ENCODE measurements at places on chromosomes 3 and 15. TPM values are rescaled to one million over a fixed set of nuclear protein-coding genes. Genes with fewer than 3 reads are reported as not detected.
A peak's percentile ranks its signal among the peaks of the same experiment; 100 is the strongest.

GRCh38 chr3:192129586-192129985 is 597.8 kb downstream of the FGF12 start:
- DNase-seq = no peak
- no peak overlapping the region for H3K27ac ChIP-seq
- no peaks in the 10 kb centered on the region for H3K4me1 ChIP-seq
- no peaks in the 10 kb centered on the region for H3K36me3 ChIP-seq
- no peak overlapping the region for H3K4me3 ChIP-seq

GRCh38 chr3:156693166-156693565 is 18.8 kb downstream of the TIPARP start:
- H3K4me3 ChIP-seq = no peak overlapping the region
- peaks cover 40% of the 10 kb centered on the region for H3K36me3 ChIP-seq
- no peaks in the 10 kb centered on the region for H3K27me3 ChIP-seq
- no peak for DNase-seq

GRCh38 chr15:95940431-95940985 is 390.0 kb upstream of the NR2F2 start:
- H3K27me3 ChIP-seq = no peaks in the 10 kb centered on the region
- no peak overlapping the region for H3K4me3 ChIP-seq
- no peaks in the 10 kb centered on the region for H3K36me3 ChIP-seq
- no peak for DNase-seq
- H3K4me1 ChIP-seq = no peaks in the 10 kb centered on the region
- H3K27ac ChIP-seq = no peak overlapping the region

GRCh38 chr15:62391641-62392262 is 226.7 kb upstream of the C2CD4B start:
- H3K36me3 ChIP-seq = no peaks in the 10 kb centered on the region
- no peaks in the 10 kb centered on the region for H3K4me1 ChIP-seq
- peak overlapping the region; percentile 59 for H3K27ac ChIP-seq

- peak overlapping the region; percentile 57 for H3K27ac ChIP-seq
- H3K36me3 ChIP-seq = no peaks in the 10 kb centered on the region
- no peaks in the 10 kb centered on the region for H3K4me1 ChIP-seq
- H3K4me3 ChIP-seq = no peak overlapping the region
- no peak for DNase-seq
Observed at GRCh38 chr3:12956316-12956660, 114.9 kb upstream of the RPL32 start.

GRCh38 chr3:65531499-65531898 is 507.2 kb downstream of the MAGI1 start:
- H3K27ac ChIP-seq = no peak overlapping the region
- H3K27me3 ChIP-seq = no peaks in the 10 kb centered on the region
- no peaks in the 10 kb centered on the region for H3K4me1 ChIP-seq
- H3K4me3 ChIP-seq = no peak overlapping the region
- DNase-seq = no peak

GRCh38 chr3:87196879-87197278 is 30.2 kb upstream of the CHMP2B start:
- H3K36me3 ChIP-seq = no peaks in the 10 kb centered on the region
- H3K27ac ChIP-seq = no peak overlapping the region
- H3K4me1 ChIP-seq = peaks cover 2% of the 10 kb centered on the region
- no peak for DNase-seq

DNA sequence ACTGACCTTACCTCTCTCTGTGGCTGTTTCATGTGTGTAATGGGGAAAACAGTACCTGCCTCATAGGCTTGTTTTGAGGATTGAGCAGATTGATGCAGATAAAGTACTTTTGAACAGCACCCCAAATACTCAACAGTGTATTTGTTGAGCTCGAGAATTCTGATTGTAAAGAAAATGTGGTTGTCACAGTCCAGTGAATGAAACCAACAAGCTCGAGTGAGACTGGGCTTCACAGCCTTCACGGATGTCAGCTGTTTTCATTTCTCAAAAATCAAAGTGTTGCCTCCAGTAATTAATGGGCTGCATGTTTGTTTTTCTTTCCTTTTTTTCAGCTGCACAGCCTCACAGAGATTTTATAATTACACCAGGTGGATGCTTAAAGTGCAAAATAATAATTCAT is 43.7 kb downstream of the PARP15 start:
- DNase-seq = no peak
- no peaks in the 10 kb centered on the region for H3K36me3 ChIP-seq
- H3K27me3 ChIP-seq = no peaks in the 10 kb centered on the region
- H3K27ac ChIP-seq = no peak overlapping the region
- no peak overlapping the region for H3K4me3 ChIP-seq
- no peaks in the 10 kb centered on the region for H3K4me1 ChIP-seq

- H3K4me3 ChIP-seq = no peak overlapping the region
- H3K4me1 ChIP-seq = peaks cover 13% of the 10 kb centered on the region
- no peaks in the 10 kb centered on the region for H3K27me3 ChIP-seq
- DNase-seq = no peak
Observed at GRCh38 chr3:177725165-177725564, 527.9 kb upstream of the TBL1XR1 start.

DNA sequence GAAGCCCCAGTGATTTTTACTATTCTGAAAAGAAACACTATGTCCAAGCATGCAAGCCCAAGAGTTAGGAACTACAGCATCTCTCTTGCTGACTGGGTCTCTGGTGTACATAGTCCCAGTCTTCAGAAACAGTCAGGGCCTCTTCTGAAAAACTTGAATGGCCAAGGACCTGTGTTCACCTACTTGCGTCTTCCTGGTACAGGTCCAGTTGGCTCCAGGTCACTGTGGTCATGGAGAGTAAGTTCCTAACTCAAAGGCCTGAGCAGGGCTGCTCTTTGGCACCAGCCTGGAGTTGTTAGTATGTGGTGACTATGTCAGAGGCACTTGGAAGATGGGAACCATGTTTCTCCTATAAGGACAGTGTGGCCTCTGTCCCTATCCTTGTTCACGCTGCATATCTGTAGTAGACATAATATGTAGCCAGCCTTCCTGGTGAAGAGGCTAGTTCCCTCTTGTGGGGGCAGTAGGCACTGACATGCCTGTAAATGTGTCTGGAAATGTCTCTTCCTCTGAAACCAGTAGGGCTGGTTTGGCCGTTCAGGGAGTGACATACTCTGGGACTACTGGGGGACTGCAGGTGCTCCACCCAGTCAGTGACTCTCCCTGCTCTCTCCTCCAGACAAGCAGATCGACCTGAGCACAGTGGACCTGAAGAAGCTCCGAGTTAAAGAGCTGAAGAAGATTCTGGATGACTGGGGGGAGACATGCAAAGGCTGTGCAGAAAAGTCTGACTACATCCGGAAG is 2.6 kb upstream of the RBM15B start:
- no peaks in the 10 kb centered on the region for H3K27me3 ChIP-seq
- H3K4me3 ChIP-seq = no peak overlapping the region
- no peak for DNase-seq
- H3K36me3 ChIP-seq = no peaks in the 10 kb centered on the region
- H3K4me1 ChIP-seq = peaks cover 62% of the 10 kb centered on the region

- H3K4me3 ChIP-seq = no peak overlapping the region
- no peak for DNase-seq
- H3K27me3 ChIP-seq = no peaks in the 10 kb centered on the region
- H3K27ac ChIP-seq = no peak overlapping the region
Observed at GRCh38 chr3:132090921-132091320, 56.1 kb upstream of the CPNE4 start.

- H3K27ac ChIP-seq = no peak overlapping the region
- no peak for DNase-seq
- no peaks in the 10 kb centered on the region for H3K4me1 ChIP-seq
- H3K36me3 ChIP-seq = no peaks in the 10 kb centered on the region
- H3K27me3 ChIP-seq = no peaks in the 10 kb centered on the region
Observed at GRCh38 chr3:141083226-141083625, 32.1 kb downstream of the SPSB4 start.

DNA sequence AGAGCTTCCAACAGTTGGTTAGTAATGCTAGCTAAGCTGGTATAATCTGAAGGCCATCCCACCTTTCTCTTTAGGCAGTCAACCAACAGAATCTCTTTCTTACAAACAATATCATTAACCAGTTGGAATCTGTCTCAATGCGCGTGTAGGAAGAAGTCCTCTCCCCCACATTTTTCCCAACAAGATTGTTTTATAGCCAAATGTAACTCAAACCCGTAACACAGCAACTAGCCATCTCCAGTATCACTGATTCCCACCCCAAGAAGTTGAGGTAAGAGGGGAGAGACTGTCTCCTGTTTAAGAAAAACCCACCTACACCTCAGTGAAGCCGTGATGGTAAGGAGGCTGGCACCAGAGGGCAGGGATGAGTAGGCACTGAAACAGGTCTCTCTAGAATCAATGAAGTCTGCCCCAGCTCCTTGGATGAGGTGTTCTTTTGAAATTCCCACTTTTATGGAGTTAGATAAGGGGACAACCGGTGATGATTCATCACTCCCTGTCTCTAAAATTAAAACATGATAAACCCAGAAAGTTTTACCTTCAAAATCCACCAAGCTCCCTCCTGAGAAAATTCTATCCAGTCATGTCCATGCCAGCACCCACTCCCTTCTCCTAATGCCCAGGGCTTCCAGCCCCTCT is 30.9 kb downstream of the CDC25A start:
- H3K27ac ChIP-seq = no peak overlapping the region
- H3K4me3 ChIP-seq = no peak overlapping the region
- H3K4me1 ChIP-seq = no peaks in the 10 kb centered on the region
- no peaks in the 10 kb centered on the region for H3K36me3 ChIP-seq
- no peak for DNase-seq

DNA sequence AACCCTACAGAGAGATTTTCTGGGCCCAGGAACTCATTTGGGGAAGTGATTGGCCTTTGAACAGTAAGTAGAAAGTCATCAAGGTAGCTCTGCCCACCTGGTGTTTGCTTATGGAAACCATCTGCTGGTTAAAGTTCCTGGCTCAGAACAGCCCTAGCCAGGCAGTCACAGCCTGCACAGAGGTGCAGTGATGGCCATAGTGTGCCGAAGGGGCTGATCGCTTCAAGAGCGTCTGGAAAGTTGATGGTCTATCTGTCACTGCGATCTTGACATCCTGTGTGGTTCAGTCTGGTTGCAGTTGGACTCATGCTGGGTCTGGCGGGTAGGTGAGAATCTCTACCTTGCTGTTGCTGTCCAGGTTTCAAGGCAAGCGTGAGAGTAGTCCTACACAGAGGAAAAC is 151.6 kb downstream of the SLCO3A1 start:
- DNase-seq = no peak
- H3K4me1 ChIP-seq = no peaks in the 10 kb centered on the region
- no peaks in the 10 kb centered on the region for H3K27me3 ChIP-seq
- no peaks in the 10 kb centered on the region for H3K36me3 ChIP-seq

- H3K27me3 ChIP-seq = no peaks in the 10 kb centered on the region
- no peak overlapping the region for H3K27ac ChIP-seq
- no peak for DNase-seq
- H3K4me1 ChIP-seq = no peaks in the 10 kb centered on the region
Observed at GRCh38 chr3:156323466-156323865, 203.1 kb downstream of the KCNAB1 start.

DNA sequence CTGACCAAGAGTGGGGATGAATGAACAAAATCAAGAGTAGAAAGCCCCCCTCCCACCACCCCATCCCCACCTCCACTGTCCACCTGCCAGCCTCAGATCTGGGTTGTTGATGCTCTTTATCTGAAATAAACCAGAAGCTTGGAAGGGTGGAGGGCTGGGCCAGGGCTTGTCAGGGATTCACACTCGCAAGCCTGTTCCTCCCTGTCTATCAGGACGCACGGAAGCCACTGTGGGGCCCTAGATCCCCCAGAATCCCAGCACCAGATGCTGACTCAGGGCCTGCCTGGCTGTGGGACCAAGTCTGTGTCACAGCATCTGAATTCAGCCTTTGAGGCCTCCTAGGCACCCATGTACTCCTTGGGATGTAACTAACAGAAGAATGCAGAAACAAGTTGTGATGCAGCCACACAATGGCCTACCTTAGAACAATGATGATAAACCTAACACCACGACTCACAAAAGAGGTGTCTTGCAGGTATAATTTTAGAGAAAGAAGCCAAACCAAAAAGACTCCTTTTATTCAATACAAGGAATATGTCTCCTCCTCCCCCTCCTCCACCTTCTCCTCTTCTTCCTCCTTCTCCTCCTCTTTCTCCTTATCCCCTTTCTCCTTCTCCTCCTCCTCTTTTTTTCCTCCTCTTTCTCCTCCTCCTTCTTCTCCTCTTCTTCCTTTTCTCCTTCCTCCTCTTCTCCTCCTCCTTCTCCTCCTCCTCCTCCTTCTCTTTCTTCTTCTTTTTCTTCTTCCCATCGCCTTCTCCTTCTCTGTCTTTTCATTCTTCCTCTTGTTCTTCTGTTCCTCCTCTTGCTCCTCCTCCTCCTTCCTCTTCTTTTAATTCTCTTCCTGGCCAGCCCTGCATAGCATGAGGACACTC is 234.7 kb downstream of the PLCL2 start:
- no peaks in the 10 kb centered on the region for H3K4me1 ChIP-seq
- H3K36me3 ChIP-seq = no peaks in the 10 kb centered on the region
- H3K27ac ChIP-seq = no peak overlapping the region
- no peaks in the 10 kb centered on the region for H3K27me3 ChIP-seq
- no peak overlapping the region for H3K4me3 ChIP-seq

The LEKR1 gene
- total RNA-seq = not detected

The NTRK3 gene
- 0.43 TPM for total RNA-seq

The ECE2 gene
- total RNA-seq = not detected

The ZBED2 gene
- not detected for total RNA-seq

The CLDN18 gene
- not detected for total RNA-seq

The LRRC31 gene
- total RNA-seq = 1.5 TPM

The PPARG gene
- total RNA-seq = 13.2 TPM

The LCTL gene
- total RNA-seq = not detected

The SCAMP5 gene
- 13.6 TPM for total RNA-seq

The TYRO3 gene
- 1.9 TPM for total RNA-seq

The IREB2 gene
- total RNA-seq = 32.4 TPM

The CSPG4 gene
- 0.14 TPM for total RNA-seq

The PLA2G4E gene
- total RNA-seq = not detected

The ACTC1 gene
- not detected for total RNA-seq

The LOXL1 gene
- 0.57 TPM for total RNA-seq

All from right lobe of liver (tissue), 6 donors.